ENCODE measurements at places on chromosomes 5 and 9. TPM values are rescaled to one million over a fixed set of nuclear protein-coding genes. Genes with fewer than 3 reads are reported as not detected.

The SH3TC2 gene
- 0.25 TPM for total RNA-seq

The ABLIM3 gene
- 19.0 TPM for total RNA-seq

The INSL4 gene
- total RNA-seq = not detected

The TLN1 gene
- total RNA-seq = 56.2 TPM

The LHX6 gene
- 2.8 TPM for total RNA-seq

The FOXD1 gene
- total RNA-seq = 2.8 TPM

The FRRS1L gene
- 4.4 TPM for total RNA-seq

The SLC36A3 gene
- not detected for total RNA-seq

The GLDC gene
- 42.9 TPM for total RNA-seq

The BARHL1 gene
- not detected for total RNA-seq

The SEMA6A gene
- 424 TPM for total RNA-seq

The ARL14EPL gene
- not detected for total RNA-seq

The HMGCS1 gene
- 452 TPM for total RNA-seq

The TGFBR1 gene
- 207 TPM for total RNA-seq

The MSX2 gene
- not detected for total RNA-seq

The SLC6A3 gene
- total RNA-seq = 22.4 TPM

The LCN1 gene
- not detected for total RNA-seq

The PPP2R2B gene
- 11.4 TPM for total RNA-seq

The TMEM215 gene
- 0.27 TPM for total RNA-seq

The MEIKIN gene
- total RNA-seq = not detected

The HSPA4 gene
- total RNA-seq = 96.6 TPM

The GMCL2 gene
- not detected for total RNA-seq

The SPAAR gene
- total RNA-seq = not detected

The GFI1B gene
- total RNA-seq = not detected

The ADAMTSL1 gene
- 0.91 TPM for total RNA-seq

The SLC36A2 gene
- total RNA-seq = not detected

The CACNA1B gene
- 84.4 TPM for total RNA-seq

The TLX3 gene
- total RNA-seq = 161 TPM

The SPATA31A3 gene
- total RNA-seq = not detected

The CKMT2 gene
- total RNA-seq = 0.81 TPM
